Right renal pelvis (tissue), 4 donors: ENCODE measurements at places on chromosomes 2 and 18. TPM values are rescaled to one million over a fixed set of nuclear protein-coding genes. Genes with fewer than 3 reads are reported as not detected.

Gene SMIM21
- not detected for polyA plus RNA-seq

Gene COBLL1
- 138 TPM for polyA plus RNA-seq

Gene MLPH
- 1.9 TPM for polyA plus RNA-seq

Gene MYO5B
- polyA plus RNA-seq, result 28.5 TPM

GRCh38 chr2:238242731-238243495 lies 3.1 kb upstream of the HES6 start:
- DNase-seq, result no peak

- DNase-seq, result no peak
Measured at GRCh38 chr2:238974501-238975166, 126.7 kb downstream of the TWIST2 start.

DNA sequence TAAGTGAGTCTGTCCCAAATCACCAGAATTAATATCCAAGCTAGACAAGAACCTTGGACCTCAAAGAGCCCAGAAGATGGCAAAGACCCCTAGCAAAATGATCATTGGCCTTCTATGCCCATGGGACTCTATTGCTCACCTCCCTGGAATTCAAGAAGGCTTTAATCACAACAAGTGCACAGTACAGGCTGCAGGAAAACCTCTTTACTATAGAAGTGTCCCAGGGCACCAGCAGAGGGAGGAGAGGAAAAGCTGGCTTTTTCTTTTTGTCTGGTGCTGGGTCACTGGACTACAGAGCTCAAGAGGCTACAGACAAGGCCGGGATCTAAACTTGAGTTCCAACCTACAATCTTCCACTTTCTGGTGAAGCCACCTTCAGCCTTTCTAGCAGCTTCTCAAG lies 88.3 kb upstream of the PPP1CB start:
- DNase-seq, result no peak

DNA sequence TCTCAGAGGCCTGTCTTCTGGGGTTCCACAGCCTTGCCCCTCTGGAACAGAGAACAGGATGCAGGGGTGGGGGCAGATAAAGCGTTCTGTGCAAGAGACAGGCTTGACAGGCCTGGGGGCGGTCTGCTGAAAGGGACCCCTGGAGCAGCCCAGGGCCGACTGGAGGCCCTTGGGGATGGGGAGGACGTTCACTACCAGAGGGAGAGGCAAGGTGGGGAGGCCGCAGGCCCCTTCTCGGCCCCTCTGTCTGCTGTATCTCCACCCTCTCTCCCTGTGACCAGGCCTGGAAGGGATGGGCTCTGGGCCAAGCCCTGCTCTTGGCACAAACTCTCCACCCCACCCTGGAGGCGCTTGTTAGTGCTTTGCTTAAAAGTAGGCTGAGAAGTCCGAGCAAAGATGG lies 27.3 kb upstream of the INHBB start:
- no peak for DNase-seq

GRCh38 chr2:41736105-41736567 lies 311.7 kb upstream of the PKDCC start:
- DNase-seq, result no peak

DNA sequence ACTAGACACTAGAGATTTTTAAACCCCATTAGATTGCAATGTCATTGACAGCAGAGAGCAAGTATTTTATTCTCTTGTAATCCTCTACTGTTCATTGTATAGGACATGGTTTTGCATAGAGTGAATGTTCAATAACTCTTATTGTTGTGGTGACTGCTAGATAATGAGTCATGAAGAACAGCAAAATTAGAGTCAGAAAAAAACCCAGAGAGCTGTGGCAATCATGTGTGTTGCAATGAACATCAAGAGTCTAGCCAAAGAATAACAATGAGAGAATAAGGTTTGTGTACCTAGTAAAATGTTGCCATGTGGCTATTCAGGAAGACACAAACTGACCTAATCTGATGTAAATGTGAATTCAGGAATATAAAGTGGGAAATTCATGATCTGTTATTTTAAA lies 684.0 kb downstream of the DSC3 start:
- no peak for DNase-seq

- DNase-seq, result no peak
Measured at GRCh38 chr18:67402543-67402942, 114.0 kb downstream of the DSEL start.

- DNase-seq, result no peak
Measured at GRCh38 chr2:121649149-121649595, at the start of gene CLASP1. TSS of gene CLASP1 (minus strand) at chr2:121649462. CDS start at chr2:121605895, 43,567 bp downstream.

DNA sequence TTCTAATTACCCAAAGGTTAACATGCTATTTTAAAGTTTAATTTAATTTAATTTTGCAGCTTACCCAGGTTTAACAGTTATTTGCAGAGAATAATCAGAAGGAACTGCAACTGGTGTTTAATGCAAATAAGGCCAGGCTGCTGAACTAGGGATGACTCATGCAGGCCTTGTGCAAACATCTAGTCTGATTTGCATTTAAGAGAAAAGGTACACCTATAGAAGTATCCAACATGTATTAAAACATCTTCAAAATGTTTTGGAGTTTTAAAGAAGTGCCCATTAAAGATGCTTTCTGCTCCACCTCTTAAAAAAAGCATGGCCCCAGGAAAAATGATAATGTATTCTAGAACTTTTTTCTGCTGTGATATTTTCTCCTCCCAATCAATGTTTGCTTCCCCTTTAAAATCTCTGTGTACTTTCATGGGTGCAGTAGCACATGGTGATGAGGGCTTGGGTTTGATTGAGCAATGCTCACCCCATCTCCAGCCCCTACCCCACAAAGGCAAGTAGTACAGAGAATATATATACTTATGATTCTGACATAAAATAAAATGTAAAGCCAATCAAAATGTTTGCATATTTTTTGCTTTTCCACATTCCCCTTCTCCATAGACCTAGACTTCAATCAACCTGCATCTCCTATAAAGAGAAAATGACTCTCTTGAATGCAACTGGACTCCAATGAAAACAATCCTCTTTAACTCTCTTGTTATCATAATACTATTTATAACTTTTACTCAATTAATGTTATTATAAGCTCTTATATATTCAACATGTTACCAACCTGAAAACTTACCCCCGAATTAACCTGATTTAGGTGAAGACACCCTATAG lies 54.1 kb downstream of the ATP8B1 start:
- no peak for DNase-seq

GRCh38 chr2:180474716-180475115 lies 467.6 kb upstream of the CWC22 start:
- peak; percentile 5 for DNase-seq

DNA sequence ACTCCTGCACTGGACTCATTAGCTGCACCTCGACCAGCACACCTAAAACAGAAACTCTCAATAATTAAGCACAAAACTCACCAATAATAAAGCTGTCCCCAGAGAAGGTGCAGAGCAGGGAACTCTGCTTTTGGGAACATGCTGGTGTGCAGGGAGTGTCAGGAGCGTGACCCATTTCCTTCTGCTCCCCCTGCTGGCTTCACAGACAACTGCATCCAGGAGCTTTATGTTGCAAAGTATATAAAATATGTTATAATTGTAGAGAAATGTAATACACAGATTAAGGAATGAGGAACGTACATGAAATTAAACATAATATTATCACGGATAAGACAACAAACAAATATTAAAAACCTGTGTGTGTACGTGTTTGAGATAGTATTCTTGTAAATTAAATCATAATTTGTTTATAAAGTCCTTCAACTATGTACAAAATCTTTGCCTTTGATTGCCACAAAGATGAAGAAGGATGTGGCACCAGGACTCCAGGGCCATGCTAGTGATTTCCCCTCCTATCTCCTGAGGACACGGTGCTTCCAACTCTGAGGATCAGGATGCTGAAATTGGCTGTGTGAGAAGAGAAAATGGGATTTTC lies 68.6 kb upstream of the MAL start:
- DNase-seq, result no peak
